Glomerular endothelial cell (primary cell): ENCODE measurements at places on chromosomes 3 and 15.
A peak's percentile ranks its signal among the peaks of the same experiment; 100 is the strongest.

DNA sequence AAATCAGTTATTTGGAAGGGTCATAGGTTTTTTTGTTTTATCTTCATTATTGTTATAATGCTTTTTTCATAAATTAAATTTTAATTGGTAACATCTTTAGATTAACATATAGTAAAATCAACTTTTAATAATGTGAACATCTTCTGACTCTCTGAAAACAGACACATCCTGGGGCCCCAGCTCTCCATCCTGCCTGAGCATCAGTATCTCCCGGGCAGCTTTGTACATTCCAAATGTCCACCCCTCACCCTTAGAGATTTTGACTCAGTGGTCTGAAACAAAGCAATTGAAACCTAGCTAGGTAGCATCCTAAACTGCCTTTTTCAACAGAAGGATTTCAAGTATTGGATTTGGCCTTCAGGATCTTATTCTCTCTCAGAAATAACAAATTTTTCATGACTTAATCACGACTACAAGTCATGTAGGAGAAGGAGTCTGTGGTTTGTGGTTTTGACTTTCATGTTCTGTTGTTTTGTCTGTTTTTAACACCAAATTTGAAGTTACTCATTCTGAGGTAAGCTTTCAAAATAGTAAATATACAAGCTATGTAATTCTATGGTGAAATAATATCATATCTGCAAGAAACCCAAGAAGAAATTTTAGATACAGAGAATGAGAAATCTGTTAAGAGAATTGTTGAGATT is 147.3 kb upstream of the UBE2E2 start:
- DNase-seq, result no peak

DNA sequence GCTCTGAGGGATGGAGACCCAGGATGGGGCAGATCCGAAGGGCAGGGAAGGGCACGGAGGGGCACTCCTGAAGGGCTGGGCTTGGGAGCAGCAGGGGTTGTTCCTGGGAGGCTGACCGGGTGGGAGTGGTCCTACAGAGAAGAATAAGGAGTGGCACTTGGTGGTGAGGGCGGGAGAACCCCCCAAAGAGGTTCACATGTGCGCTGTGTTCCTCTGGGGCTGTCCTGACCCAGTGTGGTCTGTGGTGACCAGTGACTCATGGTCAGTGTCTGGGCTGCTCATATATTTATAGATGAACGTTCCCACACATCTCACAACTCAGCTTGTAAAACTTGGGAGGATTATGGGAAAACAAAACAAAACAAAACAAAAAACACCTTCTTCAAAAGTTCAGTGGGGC is 10.0 kb downstream of the TRPM1 start:
- DNase-seq, result no peak

GRCh38 chr3:154972951-154973350 is 107.2 kb upstream of the MME start:
- DNase-seq, result no peak

- DNase-seq, result no peak
These were observed 36.0 kb downstream of the GRAMD2A start for GRCh38 chr15:72161361-72162132.

- DNase-seq, result no peak
These were observed 134.9 kb upstream of the THBS1 start for GRCh38 chr15:39445931-39446330.

GRCh38 chr3:187318819-187319616 is 27.5 kb upstream of the MASP1 start:
- peak; percentile 57 for DNase-seq

DNA sequence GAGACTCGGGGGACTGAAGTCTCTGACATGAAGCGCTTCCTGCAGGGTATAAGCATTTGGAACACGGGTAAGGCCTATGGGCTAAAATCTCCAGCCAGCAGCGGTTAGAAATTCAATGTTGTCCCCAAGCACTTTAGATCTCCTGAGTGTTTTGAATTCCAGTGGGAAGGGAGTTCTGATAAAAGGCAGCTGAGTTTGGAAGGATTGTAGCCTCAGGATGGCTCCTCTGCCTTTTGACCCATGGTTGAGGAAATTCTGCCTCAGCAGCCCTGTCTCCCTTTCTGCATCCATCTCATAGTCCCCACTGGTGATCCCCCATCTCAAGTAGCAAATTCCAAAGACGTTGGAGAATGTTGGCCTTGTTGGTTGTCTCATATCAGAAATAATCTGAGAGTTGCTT is 24.2 kb upstream of the HACD2 start:
- no peak for DNase-seq

DNA sequence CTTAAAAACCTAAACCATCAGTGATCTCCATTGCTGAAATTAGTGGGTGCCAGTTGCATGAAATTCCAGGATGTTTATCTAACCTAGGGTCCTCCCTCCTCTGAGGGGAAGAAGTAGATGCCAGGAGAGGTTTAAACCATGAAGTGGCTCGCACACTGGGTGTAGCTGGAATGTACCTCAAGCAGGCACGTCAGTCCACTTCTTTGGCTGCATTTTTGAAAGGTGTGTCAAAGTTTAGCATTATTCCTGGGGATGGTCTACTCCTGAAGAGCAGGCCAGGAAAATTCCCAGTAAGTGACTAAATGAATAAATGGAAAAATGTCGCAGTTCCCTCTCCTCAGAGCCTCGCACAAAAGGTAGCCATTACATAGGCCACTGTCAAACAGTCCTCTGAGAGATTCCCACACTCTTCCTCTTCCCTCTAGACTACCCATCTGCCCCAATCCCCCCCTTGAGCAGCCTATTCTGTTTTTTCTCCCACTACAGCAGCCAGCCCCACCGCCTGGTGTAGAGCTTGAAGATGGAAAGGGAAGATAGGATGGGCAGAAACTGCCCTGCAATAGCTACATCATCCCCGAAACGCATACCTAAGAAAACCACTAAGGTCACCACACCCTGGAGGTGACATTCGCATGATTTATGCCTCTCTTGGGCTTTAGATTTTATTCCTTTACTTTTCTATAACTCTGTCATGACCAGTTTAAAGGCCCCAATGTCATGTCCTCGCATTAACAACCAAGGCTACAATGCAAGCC is 655 bp upstream of the TMOD3 start:
- no peak for DNase-seq

GRCh38 chr3:73719413-73719851 is 94.7 kb upstream of the PDZRN3 start:
- DNase-seq, result no peak

DNA sequence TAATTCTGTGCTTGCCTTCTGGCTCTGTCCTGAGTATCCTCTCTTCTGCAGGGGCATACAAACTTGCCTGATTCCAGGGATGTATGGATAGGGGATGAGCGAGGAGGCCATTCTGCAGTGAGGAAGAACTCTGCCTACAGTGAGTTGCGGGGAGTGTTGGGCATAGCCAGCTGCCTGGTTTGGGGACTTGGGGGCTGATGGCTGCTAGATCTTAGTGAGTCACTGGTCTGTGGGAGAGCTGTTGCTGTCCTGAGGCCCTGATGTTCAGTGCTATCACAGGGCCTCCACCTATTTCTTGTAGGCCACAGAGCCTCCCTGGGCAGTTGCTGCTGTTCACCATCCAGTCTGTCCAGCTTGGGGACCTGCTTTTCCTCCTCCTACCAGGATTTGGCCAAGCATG is 20.3 kb downstream of the CDAN1 start:
- no peak for DNase-seq

GRCh38 chr3:111882194-111882593 is 23.1 kb downstream of the PHLDB2 start:
- DNase-seq, result no peak

DNA sequence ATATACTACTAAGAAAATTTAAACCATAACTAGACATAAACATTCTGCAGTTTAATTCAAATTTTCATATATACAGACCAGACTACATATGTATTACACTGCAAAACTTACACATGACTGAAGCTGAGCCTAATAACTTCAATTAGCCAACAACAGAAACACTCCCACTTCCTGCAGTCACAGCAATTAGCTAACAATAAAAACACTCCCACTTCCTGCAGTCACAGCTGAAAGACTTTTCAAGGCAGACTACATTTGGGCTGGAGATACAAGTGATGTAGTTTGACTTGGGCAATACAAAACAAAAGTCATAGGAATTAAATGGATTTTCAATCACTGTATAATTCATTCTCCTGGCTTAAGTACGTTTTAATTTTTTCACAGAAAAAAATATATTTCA is 10.3 kb downstream of the TM2D3 start:
- peak; percentile 68 for DNase-seq

DNA sequence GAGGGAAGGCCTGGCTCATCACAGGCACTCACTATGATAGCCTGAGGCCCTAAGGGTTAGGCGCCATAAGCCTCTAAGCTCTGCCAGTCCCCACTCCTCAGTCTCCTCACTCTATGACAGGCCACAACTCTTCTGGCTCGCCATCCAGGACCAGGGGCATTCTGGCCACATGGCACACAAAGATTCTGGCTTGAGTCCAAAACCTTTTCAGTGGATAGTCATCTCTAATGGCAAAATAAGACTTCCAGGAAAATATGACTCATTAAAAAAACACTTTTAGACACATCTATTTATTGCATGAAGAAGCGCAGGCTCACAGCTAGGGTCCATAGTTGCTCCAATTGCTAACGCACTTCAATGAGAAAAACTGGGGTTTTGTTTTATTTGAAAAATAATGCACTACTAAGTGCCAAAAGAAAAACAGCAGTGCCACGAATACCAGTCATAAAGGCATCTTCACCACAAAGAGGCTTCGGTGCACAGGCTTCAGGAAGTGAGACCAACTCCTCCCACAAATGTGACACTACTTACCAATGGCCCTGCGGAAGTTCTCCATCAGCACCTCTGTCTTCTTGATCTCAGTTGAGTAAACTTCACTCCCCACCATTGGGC is 11.1 kb downstream of the RUVBL1 start:
- peak; percentile 81 for DNase-seq

GRCh38 chr15:70955151-70955550 is 62.5 kb downstream of the LRRC49 start:
- DNase-seq, result no peak

GRCh38 chr3:6965881-6966280 is 105.0 kb downstream of the GRM7 start:
- DNase-seq, result no peak

GRCh38 chr3:133887803-133888703 is 7.6 kb downstream of the RAB6B start:
- DNase-seq, result no peak

DNA sequence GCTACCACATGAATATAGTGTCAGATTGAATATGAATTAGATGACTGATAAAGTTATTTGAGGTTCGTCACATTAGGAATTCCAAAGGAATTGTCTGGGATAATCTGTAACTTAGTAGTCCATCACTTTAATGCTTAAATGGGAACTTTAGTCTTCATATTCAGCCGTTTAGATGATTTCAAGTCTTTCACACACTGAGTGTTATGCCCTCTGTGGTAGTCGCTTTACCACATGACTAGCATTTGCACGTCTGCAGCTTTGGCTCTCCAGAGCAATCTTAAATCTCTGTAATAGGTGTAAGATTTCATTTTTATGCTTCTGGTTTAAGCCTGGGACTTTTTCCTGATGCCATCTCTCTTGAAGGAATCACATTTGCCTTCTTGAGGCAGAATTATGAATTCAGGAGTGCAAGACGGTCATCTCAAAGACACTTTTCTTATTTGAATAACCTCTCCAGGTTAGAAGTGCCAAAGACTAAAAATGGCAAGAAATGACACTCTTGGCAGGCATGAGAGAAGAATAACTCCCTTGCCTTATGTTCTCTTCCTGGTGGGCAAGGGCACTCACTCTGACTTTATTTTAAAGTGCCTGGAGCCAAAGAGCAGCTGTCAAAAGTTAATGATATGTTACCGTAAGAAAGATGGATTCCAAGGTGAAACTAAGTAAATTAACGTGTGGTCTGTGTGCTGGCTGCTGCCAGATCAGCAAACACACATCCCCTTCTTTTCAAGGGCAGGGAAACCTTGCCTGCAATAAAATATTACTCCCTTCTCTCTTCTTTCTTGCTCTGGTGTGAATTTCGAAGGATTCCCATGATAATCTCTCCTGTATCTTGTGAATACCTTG is 153.3 kb downstream of the B3GALNT1 start:
- DNase-seq, result no peak

DNA sequence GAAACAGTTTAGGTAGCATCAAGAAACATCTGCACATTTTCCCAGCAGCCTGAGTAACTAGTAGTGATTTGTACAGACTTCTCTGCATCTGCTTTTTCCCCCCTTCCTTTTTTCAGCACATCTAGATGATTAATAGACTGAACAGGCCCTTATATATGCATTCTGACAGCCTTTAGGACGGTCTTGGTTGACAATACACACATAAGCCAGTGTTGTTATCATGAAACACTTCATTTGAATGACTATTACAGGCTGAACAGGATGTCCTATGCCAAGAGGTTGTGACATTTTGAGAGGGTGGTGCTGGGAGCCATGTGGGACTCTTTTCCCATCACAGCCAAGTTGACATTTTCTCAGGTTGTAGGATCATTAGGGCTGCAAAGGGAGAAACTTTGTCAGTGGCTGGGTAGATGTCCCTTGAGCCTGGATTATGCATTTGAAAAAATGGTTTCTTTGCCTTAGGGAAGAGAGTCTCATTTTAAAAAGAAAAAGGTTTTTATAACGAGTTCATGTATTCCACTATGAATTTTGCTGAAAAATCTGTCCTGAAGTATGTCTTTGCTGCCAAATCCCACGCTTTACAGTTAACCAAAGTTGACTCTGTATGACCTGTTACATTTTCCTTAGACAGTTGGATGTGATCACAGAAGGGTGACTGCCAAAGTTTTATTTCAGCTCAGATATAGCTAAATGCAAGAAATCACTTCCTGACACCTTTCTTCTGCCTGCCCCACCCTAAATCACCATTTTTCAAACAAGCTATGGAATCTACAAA is 73.7 kb downstream of the FILIP1L start:
- no peak for DNase-seq

- DNase-seq, result no peak
These were observed 58.6 kb upstream of the LMOD3 start for GRCh38 chr3:69180869-69181591.

DNA sequence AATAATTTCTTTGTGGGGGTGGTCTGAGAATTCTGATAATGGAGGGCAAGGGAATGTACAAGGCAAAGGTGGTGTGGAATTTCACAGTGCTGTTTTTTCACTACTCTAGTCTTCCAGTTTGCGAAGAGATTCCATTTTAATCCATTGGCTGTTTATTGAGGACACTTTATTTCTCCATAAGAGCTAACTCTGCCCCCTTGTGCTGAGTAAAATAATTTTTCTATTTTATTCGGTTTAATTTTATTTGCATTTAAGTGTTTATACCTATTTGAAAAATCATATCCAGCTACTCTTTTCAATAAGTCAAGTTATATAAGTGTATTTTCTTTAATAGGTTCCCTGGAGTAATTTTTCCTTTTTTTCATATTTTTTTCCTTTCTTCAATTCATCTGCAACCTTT is 840.1 kb downstream of the TUSC7 start:
- DNase-seq, result no peak

- DNase-seq, result peak; percentile 39
These were observed 9.5 kb downstream of the LRRC49 start for GRCh38 chr15:70902107-70902506.

DNA sequence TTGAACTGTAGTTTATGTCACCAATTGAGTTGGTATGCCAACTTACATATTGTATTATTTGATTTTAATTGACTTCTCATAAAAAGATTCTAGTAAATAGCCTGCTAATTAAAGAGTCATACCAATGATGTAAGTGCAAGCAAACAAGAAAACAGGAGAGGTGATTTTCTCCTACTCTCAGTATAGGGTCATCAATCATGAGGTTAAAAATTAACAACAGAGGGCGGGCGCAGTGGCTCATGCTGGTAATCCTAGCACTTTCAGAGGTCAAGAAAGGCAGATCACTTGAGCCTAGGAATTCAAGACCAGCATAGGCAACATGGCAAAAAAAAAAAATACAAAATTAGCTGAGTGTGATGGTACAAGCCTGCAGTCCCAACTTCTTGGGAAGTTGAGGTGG is 108.7 kb downstream of the MYO9A start:
- DNase-seq, result no peak
